ENCODE measurements at places on chromosomes 5 and 9. TPM values are rescaled to one million over a fixed set of nuclear protein-coding genes. Genes with fewer than 3 reads are reported as not detected.

Gene HMCN2
- 2.6 TPM for total RNA-seq

DNA sequence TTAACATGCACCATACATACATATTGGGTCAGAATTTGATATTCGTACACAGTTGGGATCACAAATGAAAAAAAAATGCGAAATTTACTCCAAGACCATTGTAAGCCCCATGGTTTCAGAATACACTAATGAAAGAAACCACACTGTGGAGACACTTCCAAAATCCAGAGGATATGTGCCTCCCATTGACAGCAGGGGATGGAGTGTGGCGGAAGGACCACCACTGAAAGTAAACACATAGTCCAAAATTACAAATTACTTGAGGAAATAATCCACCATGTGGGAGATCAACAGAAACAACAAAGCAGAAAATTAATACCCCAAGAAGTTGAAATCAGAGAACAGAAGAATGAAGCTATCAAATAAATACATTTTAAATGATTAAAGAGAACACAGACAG lies 291.6 kb upstream of the PAPPA start:
- no peak for DNase-seq

GRCh38 chr9:95809686-95810085 lies 65.8 kb upstream of the ERCC6L2 start:
- no peak for DNase-seq

GRCh38 chr5:154138701-154139100 lies 51.8 kb upstream of the GALNT10 start:
- DNase-seq = no peak

GRCh38 chr5:149409268-149409948 lies 30.3 kb upstream of the IL17B start:
- peak; percentile 61 for DNase-seq

DNA sequence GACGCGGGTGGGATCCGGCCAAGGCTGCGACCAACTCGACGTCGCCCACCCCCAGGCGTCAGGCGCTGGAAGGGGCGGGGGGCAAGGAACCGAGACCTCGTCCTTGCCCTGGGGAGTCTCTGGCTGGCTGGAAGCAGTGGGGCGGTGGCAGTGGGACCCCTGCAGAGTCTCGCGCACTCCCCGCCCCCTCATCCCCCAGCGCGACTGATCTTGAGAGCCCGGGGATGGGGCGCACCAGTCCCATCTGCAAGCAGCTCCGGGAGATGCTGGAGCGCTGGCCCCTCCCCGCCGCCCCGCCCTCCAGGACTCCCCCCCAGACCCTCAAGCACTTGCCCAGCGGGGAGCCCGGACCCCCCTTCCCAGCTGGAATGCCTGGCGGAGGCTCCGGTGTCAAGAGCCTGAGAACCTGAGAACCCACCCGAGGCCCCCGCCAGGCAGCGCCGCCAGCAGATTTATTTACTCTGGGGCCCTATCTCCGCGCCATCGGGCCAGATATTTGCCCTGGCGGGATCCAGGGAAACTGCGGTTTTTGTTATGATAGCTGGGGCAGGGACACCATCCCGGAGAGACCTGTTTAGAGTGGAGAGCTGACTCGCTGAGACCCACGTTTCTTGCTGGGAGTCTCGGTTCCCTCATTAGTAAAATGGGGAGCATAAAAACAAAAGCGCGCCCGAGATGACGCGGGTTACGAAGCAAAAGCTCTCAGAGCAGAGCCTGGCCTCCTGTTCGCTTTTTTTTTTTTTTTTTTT lies 1.2 kb downstream of the PRRT1B start:
- DNase-seq = peak; percentile 79

- DNase-seq = no peak
These were observed 114.4 kb downstream of the TENT4A start for GRCh38 chr5:6827526-6828219.

GRCh38 chr9:132798817-132799790 lies 79.0 kb downstream of the AK8 start:
- peak; percentile 30 for DNase-seq

DNA sequence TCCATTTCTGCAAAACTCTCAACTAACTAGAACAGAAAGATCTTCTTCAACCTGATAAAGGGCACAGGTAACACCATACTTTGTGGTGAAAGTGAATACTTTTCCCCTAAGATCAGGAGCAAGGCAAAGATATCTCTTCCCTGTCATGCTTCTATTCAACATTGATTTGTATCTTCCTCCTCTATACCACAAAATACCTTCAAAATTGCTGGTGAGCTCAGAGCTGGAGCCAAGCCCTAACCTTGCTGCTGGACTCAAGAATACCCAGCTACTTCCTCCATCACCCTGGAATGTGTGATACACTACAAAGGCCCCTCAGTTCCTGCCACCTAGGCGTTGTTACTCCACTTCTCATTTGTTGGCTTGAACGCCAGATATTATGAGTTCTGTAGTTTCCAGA lies 499.0 kb downstream of the ACTL7B start:
- no peak for DNase-seq

Gene PCDHGA12
- total RNA-seq = 3.5 TPM
